Frontal cortex (tissue), 4 donors: ENCODE measurements at places on chromosomes 5 and 9. TPM values are rescaled to one million over a fixed set of nuclear protein-coding genes. Genes with fewer than 3 reads are reported as not detected.

DNA sequence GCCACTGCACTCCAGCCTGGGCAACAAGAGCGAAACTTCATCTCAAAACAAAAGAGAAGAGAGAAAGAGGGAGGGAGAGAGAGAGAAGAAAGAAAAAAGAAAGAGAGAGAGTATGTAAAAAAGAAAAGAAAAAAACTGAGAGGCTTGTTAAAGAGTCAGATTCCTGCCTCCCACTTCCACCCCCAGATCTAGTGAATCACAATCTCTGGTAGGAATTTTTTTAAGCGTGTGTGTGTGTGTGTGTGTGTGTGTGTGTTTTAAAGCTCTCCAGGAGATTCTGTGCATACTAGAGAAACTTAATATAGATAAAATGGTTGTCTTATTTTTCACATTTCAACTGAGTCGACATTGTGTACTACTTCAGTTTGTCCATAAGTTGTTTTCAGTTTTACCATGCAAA is 32.0 kb downstream of the SAR1B start:
- DNase-seq: no peak

The CARD9 gene
- total RNA-seq: 0.41 TPM

The C5orf34 gene
- total RNA-seq: 6.1 TPM

GRCh38 chr9:32875242-32875641 is 91.9 kb downstream of the TMEM215 start:
- DNase-seq: no peak

GRCh38 chr5:180487556-180487955 is 6.6 kb upstream of the CNOT6 start:
- DNase-seq: no peak
